Amniotic stem cell (primary cell): ENCODE measurements at places on chromosomes 13 and 19.

DNA sequence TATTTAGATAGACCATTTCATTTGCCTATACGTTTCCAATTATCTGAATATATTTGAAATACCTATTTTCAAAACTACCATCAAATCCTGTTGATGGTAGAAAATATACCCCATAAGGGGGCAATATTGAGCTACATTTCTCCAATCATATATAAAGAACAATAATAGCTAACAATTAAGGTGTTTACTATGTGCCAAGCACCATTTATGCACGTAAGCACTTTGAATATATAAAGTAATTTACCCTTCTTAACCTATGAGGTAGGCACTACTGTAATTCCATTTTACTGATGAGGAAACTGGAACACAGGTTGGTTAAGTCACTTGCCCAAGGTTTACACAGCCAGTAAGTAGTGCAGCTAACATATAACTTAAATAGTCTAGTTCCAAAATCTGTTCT is 79.2 kb downstream of the UBL3 start:
- peak; percentile 31 for DNase-seq

DNA sequence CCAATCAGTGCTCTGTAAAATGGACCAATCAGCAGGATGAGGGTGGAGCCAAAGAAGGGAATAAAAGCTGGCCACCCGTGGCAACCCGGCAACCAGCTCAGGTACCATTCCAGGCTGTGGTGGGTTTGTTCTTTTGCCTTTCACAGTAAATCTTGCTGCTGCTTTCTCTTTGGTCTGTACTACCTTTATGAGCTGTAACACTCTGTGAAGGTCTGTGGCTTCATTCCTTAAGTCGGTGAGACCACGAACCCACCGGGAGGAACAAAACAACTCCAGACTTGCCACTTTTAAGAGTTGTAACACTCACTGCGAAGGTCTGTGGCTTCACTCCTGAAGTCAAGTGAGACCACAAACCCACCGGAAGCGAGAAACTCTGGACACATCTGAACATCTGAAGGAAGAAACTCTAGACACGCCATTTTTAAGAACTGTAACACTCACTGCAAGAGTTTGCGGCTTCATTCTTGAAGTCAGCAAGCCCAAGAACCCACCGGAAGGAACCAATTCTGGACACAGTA is 16.5 kb upstream of the SPACA6 start:
- DNase-seq, result no peak

DNA sequence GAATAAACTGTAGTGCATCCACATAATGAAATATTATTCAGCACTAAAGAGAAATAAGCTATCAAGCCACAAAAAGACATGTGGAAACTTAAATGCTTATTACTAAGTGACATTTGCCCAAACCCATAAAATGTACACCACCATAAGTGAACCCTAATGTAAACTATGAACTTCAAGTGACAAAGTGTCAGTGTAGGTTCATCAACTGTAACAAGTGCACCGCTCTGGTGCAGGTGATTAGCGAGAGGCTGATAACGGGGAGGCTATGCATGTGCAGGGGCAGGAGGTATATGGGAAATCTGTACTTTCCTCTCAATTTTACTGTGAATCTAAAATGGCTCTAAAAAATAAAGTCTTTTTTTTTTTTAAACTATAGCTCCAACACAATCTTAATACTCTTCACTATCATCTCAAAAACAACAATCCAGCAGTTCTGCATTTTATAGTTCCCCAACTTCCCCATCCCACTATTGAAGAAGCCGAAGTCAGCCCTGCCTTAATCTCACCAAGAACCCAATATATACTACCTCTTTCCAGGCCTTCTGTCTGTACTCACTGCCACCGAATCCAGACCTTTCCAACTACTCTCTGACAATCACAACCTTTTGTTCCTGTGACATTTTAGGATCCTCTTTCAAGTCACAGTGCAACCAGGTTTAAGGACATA is 22.6 kb downstream of the ELF1 start:
- no peak for DNase-seq

DNA sequence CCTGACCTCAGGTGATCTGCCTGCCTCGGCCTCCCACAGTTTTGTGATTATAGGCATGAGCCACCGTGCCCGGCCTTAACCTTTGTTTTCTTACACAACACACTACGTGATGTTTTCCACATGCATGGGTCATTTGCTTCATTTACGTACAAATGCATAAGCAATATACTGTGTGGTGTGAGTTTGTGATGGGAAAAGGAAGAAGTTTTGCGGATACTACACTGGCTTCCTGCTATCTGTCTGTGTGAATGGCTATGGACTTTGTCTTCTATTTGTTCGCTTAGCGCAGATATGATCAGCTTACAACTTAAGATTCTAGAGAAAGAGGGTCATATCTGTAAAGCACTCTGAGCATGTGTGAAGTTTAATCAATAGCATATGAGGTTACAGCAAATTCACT is 5.5 kb upstream of the ALOX5AP start:
- DNase-seq, result no peak

DNA sequence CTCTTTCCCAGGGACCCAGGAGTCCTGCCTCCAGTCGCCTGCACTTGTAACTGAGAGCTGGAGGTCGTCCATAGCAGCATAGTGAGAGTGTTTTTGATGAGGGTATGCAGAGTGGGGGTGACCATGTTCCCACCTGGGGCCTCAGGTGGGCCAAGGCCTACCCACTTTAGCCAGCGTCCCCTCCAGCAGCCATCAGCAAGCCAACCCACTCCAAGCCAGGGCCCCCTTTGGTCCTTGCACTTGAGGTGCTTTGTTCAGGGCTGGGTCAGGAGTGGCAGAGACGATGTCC is 11.9 kb upstream of the SMG9 start:
- no peak for DNase-seq

DNA sequence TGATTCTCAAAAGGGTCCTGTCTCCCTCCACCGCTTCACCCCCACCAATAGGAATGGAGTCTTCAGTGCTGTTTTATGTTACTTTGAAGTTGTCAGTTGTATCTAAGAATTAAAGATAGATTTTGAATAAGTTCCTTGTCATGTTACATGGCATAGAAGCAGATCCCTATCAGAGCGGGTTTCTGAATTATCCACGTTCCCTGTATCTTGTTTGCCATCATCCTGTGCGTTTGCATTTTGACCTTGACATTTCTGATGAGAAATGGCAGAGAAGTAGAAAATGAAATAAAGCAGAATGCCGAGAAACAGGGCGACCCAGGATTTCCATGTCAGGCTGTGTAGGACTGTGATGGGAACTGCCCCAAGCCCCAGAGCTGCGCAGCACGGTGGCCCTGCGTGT is 120.7 kb upstream of the RNF113B start:
- DNase-seq, result no peak

DNA sequence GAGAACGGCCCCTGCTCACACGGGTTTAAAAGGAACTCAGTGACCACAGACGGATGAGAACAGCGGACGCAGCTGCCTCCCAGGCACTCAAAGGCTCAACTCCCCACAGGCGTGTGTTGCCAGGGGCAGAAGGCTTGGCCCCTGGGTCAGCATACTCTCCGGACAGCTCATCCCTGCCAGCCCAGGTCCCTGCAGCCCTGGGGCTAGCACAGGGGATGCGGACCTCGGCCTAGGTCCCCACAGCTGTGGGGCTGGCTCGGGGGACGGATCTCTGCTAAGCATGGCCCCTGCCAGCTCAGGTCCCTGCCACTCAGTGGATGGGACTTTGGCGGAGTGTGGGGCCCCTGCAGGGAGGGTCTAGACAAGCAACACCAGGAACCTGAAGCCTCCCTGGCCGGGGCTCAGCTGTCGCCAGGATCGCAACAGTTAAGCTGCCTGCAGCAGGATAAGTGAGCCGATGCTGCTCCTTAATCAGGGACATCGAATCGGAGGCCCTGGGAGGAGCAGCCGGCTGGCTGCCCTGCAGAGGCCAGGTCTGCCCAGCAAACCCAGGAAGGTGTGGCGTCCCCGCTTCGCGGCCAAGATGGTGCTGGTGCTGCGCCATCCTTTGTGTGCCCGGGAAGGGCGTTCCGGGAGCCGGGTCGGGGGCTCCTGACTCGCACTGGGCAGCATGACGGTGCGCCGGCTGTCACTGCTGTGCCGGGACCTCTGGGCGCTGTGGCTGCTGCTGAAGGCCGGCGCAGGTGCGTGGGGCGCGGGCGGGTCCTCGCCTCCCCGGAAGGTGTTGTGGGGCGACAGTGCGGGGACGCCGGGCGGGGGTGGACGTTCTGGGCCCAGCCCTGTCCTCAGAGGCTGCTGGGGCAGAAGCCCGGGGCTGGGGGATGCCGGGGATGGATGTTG is 32.5 kb downstream of the MCF2L start:
- DNase-seq, result no peak

GRCh38 chr13:22489771-22490170 is 691.0 kb upstream of the SGCG start:
- no peak for DNase-seq
